Trophoblast cell (in vitro differentiated cells and primary cell): ENCODE measurements at places on chromosomes 5 and 9.

GRCh38 chr9:116264361-116264760 lies 110.8 kb downstream of the PAPPA start:
- no peak for DNase-seq

DNA sequence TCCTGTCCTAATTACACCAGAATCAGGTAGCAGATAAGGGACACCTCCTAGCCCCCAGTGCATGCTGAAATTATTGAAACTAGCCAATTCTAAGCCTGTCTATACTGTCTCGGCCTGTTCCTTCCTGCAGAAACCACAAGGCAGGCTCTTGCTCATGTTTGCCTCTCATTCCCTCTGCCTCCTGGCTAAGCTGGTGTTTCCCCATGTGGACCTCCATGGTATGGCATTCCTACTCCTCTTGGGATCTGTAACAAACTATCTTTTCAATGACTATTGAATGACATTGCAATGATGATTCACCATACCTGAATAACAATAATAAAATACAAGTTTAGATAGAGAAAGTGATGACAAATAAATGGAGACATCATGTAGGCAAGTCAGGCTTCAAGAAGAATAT lies 35.6 kb upstream of the ADAMTS16 start:
- DNase-seq, result no peak

DNA sequence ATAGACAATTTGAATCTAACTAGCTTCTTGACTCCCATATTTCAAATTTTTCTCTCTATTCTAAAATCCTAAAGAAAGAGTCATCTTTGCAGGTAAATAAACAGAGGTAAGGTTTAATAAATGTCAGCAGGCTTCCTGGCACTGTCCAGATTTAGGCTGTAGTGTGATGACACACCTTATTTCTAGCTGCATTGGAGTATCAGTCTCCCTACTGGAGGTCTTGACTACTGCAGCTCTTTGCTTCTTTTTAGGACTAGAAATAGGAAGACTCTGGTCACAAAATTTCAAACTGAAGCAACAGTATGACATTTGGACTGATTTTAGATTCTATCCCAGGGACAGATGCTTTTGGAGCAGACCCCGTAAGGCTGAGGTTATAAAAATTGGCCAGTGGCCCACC lies 40.7 kb upstream of the PPP3R2 start:
- DNase-seq, result no peak

- peak; percentile 39 for DNase-seq
Measured at GRCh38 chr5:157516626-157517325, 56.8 kb downstream of the NIPAL4 start.

DNA sequence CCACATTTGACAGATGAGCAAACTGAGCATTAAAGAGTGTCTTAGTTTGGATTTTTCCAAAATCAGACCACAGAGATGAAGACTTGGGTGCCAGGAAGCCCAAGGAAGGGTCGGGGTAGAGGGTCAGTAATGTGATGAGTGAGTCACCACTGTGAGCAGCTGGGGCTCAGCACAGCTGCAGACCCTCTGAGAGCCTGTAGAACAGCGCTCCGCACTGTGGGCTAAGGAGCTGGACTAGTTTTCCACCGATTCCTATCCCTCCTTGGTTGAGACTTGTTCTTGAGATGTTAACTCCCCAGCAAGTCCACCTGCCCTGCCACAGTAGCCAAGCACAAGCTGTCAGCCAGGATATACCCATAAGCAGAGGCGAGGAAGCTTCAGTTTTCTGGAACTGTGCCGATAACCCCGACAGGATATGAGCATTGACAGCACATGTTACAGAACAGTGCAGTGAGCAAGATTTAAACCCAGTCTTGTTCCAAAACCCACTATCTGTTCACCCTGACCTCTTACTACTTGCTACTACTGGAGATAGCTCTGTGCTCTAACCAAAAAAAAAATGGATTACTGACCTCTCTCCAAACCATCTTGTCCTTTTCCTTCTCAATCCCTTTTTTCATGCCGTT lies 31.8 kb downstream of the EGFLAM start:
- no peak for DNase-seq

DNA sequence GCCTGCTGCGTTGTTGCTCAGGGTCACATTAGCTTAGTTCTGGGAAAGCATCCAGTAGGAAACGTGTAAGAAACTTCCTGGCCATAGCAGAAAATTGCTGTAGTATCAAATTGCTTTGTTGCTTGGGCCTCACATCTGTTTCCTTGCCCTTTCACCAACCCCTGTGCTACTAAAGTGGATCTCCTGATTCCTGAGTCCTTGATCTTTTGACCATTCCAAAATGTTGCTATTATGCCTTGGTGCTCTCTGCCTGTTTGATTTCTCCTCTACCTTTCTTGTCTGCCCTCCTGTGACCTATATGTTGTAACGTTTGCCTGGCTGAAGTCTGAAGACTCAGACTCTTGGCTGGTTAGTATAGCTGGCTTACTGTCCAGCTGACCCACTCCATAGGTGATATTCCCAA lies 350.5 kb downstream of the ADGRV1 start:
- DNase-seq, result peak; percentile 4

DNA sequence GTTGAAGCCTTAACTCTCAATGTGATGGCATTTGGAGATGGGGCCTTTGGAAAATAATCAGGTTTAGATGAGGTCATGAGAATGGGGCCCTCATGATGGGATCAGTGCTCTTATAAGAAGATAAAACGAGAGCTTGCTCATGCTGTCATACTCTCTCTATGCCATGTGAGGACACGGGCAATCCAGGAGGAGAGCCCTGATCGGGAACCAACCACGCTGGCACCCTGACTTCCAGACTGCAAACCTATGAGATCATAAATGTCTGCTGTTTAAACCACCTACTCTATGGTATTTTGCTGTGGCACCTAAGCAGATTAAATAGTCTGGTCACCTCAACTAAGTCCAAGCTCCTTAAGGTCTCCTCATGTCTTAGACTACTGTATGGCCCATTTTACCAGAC lies 10.0 kb downstream of the HMGCS1 start:
- DNase-seq, result peak; percentile 42

GRCh38 chr5:39102684-39103155 lies 28.5 kb upstream of the RICTOR start:
- no peak for DNase-seq
